Natural killer cell (primary cell): ENCODE measurements at places on chromosomes 11 and 22. TPM values are rescaled to one million over a fixed set of nuclear protein-coding genes. Genes with fewer than 3 reads are reported as not detected.

DNA sequence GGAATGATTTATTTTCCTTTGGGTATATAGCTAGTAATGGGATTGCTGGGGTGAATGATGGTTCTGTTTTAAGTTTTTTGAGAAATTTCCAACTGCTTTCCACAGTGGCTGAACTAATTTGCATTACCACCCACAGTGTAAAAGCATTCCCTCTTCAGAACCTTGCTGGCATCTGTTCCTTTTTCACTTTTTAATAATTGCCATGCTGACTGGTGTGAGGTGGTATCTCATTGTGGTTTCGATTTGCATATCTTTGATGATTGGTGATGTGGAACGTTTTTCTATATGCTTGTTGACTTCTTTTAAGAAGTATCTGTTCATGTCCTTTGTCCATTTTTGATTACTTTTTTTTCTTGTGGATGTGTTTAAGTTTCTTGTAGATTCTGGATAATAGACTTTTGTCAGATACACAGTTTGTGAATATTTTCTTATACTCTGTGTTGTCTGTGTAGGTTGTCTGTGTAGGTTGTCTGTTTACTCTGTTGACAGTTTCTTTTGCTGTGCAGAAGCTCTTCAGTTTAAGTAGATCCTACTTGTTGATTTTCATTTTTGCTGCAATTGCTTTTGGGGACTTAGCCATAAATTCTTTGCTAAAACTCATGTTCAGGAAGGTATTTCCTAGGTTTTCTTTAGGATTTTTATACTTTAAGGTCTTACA lies 291.8 kb upstream of the DDI1 start:
- no peak for DNase-seq

Gene OLFML1
- total RNA-seq, result not detected

- peak; percentile 64 for DNase-seq
Measured at GRCh38 chr22:19419464-19420178, 11.9 kb downstream of the HIRA start.

- DNase-seq, result no peak
Measured at GRCh38 chr11:114442536-114442935, 3.3 kb downstream of the REXO2 start.

GRCh38 chr22:19043121-19044085 lies 78.8 kb downstream of the DGCR2 start:
- DNase-seq, result no peak

GRCh38 chr22:27993774-27994350 lies 74.8 kb upstream of the PITPNB start:
- peak; percentile 9 for DNase-seq

DNA sequence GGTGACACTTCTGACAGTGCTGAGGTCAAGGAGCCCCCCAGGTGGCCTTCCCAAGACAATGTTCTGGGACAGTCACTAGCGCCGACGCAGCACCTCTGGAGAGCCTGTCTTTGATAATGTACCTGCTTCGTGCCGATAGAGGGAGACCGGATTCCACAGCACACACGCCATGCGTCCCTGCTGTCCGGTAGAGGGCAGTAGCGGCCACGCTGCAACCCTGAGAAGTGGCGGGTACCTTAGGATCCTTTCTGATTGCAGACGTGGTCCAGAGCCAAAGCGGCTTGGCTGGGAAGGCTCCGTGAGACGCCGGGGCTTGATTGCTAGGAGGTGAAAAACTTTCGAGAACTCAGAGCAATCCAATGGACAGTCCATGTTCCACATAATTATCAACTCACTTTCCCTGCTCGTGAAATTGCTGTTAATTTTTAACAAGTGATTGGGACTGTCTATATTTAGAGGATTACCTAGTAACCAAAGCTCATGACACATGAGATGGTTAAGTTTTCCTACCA lies 11.4 kb upstream of the BARX2 start:
- DNase-seq, result peak; percentile 33

DNA sequence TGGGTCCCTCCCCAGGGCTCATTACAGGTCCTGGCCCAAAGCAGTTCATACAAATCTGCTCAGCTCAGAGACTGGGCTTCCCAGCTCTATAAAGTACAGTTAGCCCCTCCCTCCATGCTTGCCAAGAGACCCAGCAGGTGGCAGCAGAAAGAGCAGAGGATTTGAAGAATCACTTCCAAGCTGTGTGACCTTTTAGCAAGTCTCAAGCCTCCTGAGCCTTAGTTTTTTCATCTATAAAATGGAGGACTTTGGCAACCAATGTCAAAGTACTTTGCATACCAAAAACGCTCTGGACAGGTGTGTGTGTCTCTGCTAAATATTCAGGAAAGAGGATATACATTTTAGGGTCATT lies 26.6 kb downstream of the RELT start:
- peak; percentile 49 for DNase-seq

Gene LGR4
- 0.70 TPM for total RNA-seq
